ENCODE measurements at places on chromosomes 16 and 17. TPM values are rescaled to one million over a fixed set of nuclear protein-coding genes. Genes with fewer than 3 reads are reported as not detected.

Gene CCL5
- not detected for total RNA-seq

Gene CDH5
- 0.45 TPM for total RNA-seq

Gene TGFB1I1
- total RNA-seq, result 8.8 TPM

Gene KRTAP4-3
- total RNA-seq, result not detected

Gene GRAPL
- total RNA-seq, result 1.2 TPM

Gene CD300A
- total RNA-seq, result not detected

Gene NPIPB9
- total RNA-seq, result 3.7 TPM

Gene UMOD
- total RNA-seq, result not detected

Gene GPT2
- 46.1 TPM for total RNA-seq

Gene KRTAP2-3
- total RNA-seq, result not detected

Gene SP6
- 0.16 TPM for total RNA-seq

Gene MEIOC
- total RNA-seq, result 0.70 TPM

Gene ARHGAP27
- 1.4 TPM for total RNA-seq

Gene CCDC43
- 32.8 TPM for total RNA-seq

Gene CDK10
- 127 TPM for total RNA-seq

Gene FOXN1
- total RNA-seq, result not detected

Gene MT1A
- not detected for total RNA-seq

Gene NKD1
- 54.7 TPM for total RNA-seq

Gene FOXF1
- total RNA-seq, result not detected

Gene DYNLRB2
- not detected for total RNA-seq

Gene LRRC46
- total RNA-seq, result 1.4 TPM

Gene SLC52A1
- total RNA-seq, result not detected

Gene TEDC2
- total RNA-seq, result 65.1 TPM

Gene KRTAP4-5
- total RNA-seq, result not detected

Gene KRT32
- total RNA-seq, result not detected

Gene CLEC19A
- total RNA-seq, result not detected

Gene CDH3
- 4.2 TPM for total RNA-seq

Gene GNGT2
- not detected for total RNA-seq

Gene TMEM107
- total RNA-seq, result 45.7 TPM

Gene CCL17
- not detected for total RNA-seq
